Stimulated activated CD4-positive, alpha-beta T cell treated with anti-CD3 and anti-CD28 coated beads, Interleukin-1b, Interleukin-23, amount 100 ng/mL, for 48 hours (primary cell): ENCODE measurements at places on chromosomes 11 and 22.

- DNase-seq = no peak
Measured at GRCh38 chr11:46948378-46949131, 12.0 kb downstream of the CSTPP1 start.

GRCh38 chr11:132047167-132047566 lies 676.8 kb downstream of the NTM start:
- DNase-seq = no peak

- DNase-seq = no peak
Measured at GRCh38 chr22:43689356-43689755, 122.7 kb downstream of the EFCAB6 start.

DNA sequence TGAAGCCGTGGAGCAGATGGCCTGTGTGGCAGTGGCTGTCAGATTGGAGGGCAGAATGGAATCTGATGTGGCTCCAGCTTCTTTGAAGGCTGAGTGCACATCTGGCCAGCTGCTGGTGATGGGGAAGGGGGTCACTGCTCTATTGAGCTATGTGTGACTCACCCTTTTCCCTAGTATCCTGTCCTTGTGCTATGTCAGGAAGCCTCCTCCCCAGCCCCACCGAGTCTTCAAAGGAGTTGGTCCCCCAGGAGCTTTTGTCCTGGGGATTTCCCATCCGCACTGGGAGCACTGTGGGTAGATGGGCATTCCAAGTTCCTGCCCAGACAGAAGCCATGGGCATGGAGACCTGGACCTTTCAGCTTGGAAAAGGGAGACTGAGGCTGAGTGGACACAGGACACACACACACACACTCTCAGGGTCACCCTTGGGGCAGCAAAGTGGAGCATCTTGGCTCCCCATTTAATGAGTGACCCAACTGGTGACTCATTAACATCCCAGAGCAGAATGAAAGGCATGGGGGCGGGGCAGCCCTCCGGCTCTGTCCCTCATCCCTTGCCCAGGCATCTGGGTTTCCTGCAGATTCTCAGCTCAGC lies 3.3 kb downstream of the SERPINH1 start:
- no peak for DNase-seq

DNA sequence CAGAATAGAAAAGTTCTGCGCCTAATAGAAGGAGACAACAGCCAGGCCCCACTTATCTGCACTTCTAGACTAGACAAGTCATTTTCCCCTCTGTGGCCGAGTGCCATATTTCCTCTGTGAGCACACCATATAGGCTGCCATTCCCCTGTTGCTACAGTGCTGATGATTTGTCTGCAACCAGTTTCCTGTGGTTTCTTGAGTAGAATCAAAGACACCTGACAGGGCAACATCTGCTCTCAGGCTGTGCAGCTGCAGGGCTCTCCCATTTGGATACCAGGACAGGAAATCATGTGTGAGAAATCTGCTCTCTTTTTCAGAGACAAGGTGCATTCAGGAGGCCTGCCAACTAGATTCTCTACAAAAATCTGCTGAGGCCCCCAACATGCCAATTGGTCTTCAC lies 879.3 kb downstream of the DLG2 start:
- DNase-seq = no peak

DNA sequence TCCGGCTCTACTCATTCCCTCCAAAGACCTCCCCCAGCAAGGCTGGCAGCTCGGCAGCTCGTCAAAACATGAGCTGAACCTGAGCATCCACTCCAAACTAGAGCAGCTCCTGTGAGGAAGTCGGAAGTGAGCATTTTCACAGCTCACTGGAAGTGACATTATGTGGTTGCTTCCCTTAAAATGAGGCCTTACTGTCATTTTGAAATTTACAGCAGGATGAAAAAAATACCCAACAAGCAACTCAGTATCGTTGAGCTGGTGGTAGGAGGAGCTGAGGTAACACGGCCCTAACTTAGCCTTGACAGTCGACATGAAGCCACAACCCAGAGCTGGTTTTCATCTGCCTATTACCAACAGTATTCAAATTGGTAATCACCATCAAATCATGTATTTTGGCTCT lies 38.0 kb upstream of the ARFGAP3 start:
- peak; percentile 11 for DNase-seq

- no peak for DNase-seq
Measured at GRCh38 chr11:132158091-132158490, 787.7 kb downstream of the NTM start.

DNA sequence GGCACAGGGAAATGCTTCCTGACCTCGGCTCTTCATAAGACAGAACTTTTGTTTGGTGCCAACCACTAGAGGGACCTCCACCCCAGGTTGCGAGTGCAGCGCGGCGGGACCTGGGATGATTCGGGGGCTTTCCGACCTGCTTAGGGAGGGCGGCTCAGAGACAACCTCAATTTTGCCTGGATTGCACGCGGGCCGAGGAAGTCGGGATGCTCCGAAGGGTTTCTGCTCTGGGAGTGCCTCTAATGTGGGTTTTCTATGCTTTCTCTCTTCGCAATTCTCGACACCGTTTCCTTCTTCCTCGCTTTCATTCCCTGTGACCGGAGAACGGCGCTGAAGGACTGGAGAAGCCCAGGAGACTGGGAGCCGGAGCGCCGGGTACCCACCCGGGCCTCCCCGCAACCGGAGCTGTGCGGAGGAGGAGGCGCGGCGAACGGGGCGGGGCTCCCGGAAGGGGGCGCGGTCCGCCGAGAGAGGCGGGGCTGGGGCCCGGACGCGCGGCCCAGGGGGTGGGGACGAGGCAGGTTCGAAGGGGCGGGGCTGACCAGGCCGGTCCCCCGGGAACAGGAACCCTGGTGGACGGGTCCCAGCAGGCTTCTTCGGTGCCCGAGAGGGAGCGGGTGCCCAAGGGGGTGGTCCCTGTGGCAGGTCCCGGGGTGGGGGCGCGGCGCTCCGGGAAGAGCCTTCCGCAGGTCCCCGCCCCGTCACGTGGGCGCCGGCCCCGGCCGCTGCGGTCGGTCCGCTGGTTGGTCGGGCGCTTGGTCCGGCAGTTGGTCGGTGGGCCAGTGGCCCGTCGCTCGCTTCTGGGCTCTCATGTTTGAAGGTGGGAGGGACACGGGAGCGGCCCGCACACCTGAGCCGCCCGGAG lies at the start of gene PPFIBP2:
TSS of gene PPFIBP2 (plus strand) at position 766 of the 865 bp plus-strand sequence. CDS start 35,477 bp downstream, outside the sequence.
- DNase-seq = peak; percentile 77

DNA sequence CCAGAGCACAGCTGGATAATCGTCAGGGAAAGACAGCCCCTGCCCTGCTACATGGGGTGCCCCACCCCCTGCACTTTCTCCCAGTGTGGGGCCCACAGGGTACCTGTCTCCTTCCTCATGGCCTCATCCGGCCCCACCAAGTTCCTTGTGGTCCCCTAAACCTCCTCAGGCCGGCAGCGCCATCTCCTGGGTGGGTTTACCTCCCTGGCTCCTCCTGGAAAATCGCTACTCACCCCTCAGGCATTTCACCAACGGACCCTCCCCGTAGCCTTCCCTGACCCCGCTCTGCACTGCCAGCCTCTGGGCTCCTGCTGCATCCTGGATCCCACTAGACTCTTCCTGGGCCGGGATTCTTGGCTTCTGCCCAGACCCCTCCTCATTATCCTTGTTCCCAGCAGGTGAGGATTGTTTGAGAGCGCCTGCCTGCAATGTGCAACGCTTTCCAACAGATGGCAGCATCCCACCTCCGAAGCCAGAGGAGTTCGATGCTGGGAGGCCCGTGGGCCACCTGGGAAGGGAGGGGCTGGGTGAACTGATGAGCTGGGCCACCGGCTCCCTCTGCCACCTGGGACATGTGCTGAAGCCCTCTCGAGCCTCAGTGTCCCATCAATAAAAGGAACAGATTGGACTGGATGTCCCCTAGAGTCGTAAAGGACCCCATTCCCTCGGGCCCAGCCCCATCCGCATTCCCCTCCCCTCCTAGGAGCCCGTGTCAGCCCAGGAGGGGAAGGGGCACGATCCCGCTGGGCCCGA lies 44.2 kb upstream of the TTLL12 start:
- peak; percentile 64 for DNase-seq

DNA sequence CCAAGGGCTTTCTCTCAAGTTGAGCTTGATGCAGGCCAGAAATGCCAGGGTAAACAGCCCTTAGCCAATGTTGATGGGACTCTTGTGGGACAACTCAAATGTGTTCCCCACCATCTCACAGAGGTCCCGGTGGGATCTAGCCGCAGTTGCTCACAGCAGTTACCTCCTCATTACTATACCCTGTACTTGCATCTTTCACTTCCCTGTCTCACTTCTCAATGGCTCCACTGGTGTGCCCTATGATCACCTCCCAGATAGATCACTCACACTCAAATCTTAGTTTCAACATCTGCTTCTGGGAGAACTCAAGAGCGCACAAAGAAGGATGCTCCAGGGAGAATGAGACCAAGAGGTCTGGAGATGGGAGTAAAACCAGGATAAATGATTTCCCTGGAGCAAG lies 47.0 kb downstream of the RCN1 start:
- no peak for DNase-seq

- DNase-seq = no peak
Measured at GRCh38 chr11:60762851-60763691, 6.4 kb downstream of the MS4A15 start.

DNA sequence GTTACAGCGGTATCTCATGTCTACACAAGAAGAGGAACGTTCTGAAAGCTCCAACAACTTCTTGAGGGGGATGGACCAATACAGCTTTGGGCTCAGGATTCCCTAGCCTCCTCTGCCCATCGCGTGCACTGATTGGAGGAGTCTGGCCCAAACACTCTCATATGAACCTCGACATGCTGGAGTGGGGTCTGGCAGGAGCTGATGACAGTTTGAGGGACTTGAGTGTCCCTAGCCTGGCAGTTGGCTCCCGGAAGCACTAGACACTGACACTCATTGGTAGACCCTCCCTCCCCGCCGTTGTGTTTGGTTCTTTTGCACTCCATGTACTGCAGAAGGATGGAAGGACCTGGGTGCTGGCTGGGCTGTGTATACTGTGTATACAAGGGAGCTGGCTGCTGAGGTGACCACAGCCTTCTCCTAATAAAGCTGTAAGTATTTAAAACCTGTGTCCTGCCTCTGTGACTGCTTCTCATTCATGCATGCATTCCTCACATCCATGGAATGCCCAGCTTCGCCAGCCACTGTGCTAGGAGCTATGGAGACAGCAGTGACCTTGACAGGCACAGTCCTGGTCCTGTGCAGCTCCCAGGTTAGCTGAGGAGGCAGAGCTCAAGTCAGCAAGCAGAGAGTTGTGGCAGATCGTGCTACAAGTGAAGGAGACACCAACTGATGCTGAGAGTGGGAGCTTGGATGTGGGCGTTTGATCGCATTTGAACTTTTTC lies 27.9 kb downstream of the ADAMTS15 start:
- DNase-seq = no peak

DNA sequence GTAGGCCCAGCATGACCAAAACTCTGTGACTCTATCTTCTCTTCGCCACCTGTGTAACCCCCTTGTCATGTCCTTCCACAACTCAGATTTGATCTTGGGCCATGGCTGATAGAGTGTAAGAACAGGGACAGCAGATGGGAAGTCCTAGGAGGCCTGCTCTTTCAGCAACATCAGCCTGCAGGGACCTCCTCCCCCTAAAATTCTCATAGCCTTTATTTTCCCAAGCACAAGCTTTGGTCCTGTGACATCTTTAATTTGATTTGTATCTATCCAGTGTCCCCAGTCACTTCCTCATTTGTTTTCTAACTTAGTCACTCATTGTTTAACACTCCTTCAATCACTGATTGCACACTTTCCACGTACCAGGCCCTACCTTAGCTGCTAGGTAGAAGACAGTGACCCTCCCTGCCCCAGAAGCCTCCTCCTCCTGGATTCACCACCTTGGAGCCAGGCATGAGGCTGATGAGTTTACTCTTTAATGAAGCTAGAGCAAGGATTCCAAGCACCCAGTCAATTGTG lies 5.3 kb downstream of the UBQLN3 start:
- DNase-seq = no peak

- no peak for DNase-seq
Measured at GRCh38 chr11:128298271-128298670, 289.1 kb downstream of the ETS1 start.

DNA sequence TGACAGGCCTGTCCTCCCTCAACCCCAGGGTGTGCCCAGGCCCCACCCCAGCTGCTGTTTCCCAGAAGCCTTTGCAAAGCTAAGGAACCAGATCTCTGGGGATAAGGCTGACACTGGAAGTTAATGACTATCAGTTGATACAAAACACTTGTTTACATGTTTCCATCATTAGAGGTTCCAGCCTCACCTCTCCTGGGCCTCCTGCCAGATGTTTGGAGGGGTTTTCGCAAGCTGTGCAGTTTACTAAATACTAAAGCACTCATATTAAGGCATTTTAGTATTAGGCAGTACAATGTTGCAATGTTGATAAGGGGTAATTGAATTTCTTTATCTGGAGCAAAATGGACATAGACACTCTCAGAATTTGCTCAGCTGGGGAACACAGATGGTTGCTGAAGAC lies 218.7 kb downstream of the INSC start:
- no peak for DNase-seq

- no peak for DNase-seq
Measured at GRCh38 chr11:955154-956063, 29.7 kb downstream of the AP2A2 start.

- no peak for DNase-seq
Measured at GRCh38 chr11:86518211-86518610, 143.5 kb downstream of the CCDC81 start.

DNA sequence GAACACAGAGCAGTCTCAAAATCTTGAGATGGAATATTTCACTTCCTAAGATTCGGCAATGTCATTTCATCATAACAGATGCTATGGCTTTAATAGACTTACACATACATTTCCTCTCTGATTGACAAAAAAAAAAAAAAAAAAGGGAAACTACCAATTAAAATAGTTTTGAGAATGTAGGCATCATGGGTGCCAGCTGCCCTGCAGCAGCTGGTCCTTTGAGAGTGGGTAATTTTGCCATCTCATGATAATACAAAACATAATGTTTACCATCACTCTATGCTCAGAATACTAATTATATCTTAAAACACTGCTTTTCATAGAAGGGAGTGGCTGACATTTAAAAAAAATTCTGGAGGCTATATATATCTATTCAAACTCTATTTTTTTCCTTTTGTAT lies 775.6 kb upstream of the CCDC90B start:
- DNase-seq = no peak

GRCh38 chr11:30312243-30312642 lies 10.7 kb upstream of the ARL14EP start:
- no peak for DNase-seq

GRCh38 chr11:68904248-68904847 lies 657 bp downstream of the IGHMBP2 start:
- DNase-seq = peak; percentile 13

DNA sequence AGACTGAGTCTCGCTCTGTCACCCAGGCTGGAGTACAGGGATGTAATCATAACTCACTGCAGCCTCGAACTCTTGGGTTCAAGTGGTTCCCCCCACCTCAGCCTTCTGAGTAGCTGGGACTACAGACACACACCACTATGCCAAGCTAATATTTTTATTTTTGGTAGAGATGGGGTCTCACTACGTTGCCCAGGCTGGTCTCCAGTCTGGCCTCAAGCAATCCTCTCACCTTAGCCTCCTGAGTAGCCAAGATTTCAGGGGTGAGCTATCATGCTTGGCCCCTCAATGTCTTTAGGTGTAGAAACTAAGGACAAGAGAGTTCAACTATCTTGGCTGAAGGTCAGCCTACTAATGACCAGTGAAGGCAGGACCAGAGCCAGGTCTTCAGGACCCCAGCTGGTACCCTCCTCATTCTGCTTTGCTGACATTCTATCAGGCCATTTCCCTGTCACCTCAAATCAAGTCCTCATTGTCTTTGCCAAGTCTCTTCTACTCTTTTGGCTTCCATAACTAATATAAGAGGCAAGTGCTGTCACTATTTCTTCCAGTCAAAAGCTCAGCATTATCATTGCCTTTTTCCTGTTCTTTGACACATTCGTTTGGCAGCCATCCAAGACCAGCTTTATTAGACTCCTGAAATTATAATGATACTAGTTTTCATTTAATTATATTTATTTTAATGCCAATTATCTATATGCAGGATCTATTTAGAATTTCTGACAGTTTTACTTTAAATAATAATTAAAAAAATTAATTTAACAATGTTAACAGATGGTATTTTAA lies 264.2 kb upstream of the PITPNB start:
- no peak for DNase-seq
